Left lung (tissue), 14 donors: ENCODE measurements at places on chromosomes 4 and X. TPM values are rescaled to one million over a fixed set of nuclear protein-coding genes. Genes with fewer than 3 reads are reported as not detected.

GRCh38 chrX:53732797-53733196 is 46.3 kb upstream of the HUWE1 start:
- DNase-seq: no peak

DNA sequence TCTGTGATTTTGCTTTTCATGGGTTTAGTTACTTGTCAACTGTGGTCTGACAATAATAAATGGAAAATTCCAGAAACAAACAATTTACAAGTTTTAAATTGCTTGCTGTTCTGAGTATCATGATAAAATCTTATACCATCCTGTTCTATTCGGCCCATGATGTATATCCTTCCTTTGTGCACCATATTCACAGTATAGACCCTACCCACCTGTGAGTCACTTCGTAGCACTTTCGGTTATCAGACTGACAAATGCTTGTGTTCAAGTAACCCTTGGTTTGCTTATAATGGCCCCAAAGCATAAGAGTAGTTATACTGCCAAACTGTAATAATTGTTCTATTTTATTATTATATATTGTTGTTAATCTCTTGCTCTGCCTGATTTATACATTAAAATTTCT is 1183.4 kb upstream of the PCDH7 start:
- no peak for DNase-seq

GRCh38 chr4:177573507-177573906 is 131.3 kb upstream of the AGA start:
- no peak for DNase-seq

DNA sequence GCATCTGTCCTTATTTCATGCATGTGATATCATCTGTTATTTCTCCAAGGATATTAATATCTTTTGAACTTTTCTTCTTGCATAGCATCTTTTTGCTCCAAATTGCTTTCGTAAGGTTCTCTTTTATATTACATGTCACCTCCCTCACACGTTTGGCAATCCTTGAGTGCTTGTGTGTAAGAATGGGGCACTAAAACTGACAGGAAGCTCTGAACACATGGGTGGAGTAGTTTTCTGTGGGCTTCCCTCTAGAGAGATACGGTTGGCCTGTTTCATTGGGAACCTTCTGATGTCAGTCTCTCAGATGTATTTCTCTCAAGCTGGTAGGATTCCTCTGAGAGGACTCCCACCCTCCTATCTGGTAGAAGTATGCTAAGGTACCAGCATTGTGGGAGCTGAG is 223.0 kb downstream of the MID1 start:
- DNase-seq: no peak

DNA sequence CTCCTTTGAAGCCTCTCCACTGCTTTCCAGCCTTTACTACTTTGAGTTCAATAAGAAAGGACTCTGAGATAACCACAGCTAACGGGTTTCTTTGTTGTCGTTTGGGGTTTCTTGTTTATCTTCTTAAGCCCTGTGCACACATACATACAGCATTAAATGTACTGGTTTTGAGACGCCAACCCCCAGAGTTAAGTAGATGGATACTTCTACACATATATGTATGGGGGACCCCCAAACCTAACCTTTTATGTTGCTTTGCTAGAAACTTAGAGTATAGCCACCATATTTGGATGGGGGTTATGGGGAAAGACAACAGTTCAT is 697 bp downstream of the CEP135 start:
- no peak for DNase-seq

GRCh38 chr4:126595643-126596042 is 1037.1 kb upstream of the INTU start:
- no peak for DNase-seq

DNA sequence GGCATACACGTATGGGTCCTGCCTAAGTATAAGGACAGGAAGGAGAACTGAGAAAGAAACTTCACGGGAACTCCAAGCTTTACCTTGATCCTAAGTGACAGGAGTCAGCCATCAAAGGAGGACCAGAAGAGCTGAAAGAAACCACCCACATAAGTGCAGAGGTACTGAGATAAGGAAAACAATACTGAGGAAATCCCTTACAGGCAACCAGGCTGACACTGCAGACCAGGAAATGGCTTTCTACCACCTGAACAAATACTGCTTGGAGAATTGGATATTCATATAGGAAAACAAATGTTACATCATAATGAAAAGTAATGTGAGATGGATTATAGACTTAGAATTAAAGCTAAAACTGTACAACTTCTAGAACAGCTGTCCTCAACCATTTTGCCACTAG is 127.0 kb downstream of the IL15 start:
- no peak for DNase-seq

DNA sequence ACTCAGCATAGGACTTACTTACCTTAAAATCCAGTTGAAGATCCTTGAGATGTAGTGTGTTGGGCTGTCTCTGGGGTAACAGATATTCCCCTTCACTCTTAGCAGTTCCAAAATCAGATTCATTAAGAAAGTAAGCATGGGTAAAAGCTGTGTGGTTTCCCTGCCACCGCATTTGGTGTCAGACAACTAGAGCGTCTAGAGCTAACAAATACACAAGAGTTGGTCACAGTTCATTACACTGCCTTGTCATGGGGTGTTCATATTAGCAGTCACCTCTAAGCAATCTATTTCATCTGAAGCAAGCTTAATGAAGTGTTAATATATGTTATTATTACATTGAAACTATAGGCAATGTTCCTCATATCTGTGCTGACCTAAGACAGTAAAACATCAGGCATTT is 342.8 kb downstream of the PPARGC1A start:
- DNase-seq: no peak

DNA sequence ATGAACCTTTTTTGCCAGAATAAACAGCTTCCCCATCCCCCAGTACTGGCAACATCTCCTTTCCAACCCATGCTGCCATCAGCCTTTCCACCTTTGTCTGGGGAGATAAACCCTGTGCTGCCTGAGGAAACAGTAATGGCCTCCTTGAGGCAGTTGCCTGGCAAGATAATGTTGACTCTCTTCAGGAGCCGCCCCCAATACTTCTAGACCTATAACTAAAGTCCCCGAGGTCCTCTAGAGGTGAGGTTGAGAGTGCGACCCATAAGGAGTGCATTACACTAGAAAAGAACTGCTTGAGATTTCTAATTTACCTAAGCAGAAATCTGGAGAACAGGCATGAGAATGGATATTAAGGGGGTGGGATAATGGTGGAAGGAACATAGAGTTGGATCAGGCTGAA is 963.2 kb upstream of the PCDH7 start:
- no peak for DNase-seq

DNA sequence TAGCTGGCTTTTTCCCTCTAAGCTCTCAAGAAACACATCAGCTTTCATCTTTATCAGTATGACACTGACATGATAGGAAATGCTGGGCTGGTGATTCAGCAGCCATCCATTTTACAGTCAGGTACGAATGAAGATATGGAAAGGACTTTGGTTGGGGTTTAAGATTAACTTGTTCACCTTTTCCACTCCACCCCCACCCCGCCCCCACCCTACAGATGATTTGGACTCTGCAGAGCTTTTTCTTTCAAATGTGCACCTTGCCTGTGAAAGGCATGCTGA is 132.6 kb downstream of the AKAP4 start:
- DNase-seq: no peak

Gene GAGE1
- polyA plus RNA-seq: not detected

Gene PAGE2B
- not detected for polyA plus RNA-seq
